ENCODE measurements at places on chromosomes 5 and 9.

DNA sequence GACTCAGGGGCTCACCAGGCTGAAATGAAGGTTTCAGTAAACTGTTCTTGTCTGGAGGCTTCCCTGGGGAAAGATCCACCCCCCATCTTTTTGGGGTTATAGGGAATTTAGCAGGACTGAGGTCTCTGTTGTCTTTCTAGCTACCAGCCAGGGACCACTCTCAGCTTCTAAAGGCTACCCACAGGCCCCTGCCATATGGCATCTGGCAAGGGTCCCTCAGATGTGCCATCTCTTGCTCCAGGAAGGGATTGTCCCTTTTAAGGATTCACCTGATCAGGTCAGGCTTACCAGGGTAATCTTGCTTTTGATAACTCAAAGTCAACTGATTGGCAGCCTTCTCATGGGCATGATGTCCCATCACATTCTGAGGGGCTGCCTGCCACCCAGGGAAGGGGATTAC is 65.0 kb downstream of the NSUN2 start:
- no peak for DNase-seq

DNA sequence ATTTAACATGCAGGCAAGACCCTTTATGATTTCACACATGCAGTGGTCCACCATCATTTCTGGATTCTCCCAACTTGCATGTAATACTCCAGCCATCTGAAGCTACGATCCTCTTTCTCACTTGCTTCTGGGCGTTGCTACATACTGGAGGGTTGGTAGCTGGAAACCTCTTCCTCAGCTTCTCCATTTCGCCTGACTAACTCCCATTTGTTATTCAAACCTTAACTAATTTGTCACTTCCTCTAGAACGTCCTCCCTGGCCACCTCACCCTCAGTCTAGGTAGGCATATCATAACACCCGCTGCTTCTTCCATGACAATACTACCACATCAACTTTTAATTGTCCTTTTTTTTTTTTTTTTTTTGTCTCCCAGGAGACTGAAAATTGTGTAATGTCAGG is 72.6 kb upstream of the EQTN start:
- no peak for DNase-seq

GRCh38 chr9:79570448-79571308 is 1.1 kb upstream of the TLE4 start:
- DNase-seq, result no peak

DNA sequence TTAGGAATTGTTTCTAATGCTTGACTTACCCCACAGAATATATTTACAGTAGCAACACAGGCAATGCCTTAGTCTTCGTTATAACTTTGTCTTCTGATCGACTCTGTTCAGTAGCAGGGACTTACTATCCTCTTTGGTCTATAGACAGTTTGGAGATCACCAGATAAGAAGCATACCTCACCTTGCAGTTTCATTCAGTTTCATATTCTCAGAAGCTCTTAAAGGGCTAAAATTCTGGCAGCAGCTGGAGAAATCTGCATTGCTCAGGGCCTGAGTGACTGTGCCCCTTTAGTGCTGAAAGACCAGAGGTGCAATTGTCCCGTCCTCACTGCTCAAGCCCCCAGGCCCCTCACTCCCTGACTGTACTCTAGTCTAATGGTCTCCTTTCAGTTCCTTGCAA is 26.0 kb downstream of the ZBTB43 start:
- DNase-seq, result no peak

DNA sequence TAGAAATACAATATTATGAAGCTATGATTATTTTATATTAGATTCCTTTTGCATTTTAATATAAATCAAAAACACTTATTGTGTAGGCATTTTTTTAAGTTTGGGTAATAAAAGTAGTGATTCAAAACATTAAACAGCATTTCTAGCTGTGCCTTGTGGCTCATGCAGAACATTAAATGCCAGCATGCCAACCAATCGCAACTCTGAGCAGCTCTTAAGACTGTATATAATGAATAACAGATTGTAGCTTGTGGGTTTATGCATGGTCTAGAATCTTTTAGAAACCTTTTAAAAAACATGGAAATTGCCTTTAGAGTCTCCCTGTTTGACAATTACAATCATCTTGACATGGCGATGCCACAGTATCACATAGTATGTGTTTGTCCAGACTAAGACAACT is 903.8 kb downstream of the EFNA5 start:
- no peak for DNase-seq

- no peak for DNase-seq
Observed at GRCh38 chr5:15431923-15432322, 68.1 kb upstream of the FBXL7 start.

GRCh38 chr5:80220245-80220897 is 35.5 kb downstream of the SERINC5 start:
- DNase-seq, result no peak

- no peak for DNase-seq
Observed at GRCh38 chr9:101737165-101737704, 1.2 kb downstream of the GRIN3A start.

DNA sequence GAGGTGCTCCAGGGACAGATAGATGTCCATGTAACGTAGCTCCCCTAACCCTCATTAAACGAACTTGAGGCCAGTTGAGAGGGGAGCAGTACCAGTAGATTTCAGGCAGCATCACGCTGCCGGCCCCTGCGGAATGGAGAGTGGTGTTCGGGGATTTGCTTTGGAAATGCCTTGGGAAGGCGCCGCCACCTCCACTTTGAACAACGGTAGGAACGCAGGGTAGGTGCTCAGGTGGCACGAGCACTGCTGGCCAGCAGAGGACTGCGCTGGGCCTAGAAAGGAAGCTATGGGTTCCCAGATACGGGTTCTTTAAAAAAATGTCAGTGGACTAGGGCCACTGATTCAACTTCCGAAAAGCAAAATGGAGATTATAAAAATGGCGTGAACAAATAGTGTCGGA is 271.8 kb downstream of the FANCC start:
- DNase-seq, result no peak

GRCh38 chr9:1285526-1285925 is 235.4 kb downstream of the DMRT2 start:
- DNase-seq, result no peak

- DNase-seq, result no peak
Observed at GRCh38 chr9:90909747-90910283, 108.2 kb downstream of the SYK start.

DNA sequence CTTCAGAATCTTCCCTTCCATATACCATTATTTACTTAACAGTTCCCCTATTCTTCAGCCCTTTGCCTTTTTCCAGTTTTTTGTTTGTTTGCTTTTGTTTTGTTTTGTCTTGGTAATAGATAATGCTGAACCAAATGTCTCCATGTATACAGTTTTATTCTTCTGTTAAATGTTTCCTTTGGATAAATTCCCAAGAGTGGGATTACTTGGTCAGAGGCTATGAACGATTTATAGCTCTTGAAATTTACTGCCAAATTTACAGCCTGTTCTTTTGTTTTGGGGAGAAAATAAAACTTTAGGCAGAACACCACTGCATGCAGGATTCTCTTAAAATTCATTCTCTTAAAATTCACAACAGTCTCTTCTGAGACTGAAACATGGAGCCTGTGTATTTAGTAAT is 38.6 kb downstream of the NR4A3 start:
- no peak for DNase-seq

DNA sequence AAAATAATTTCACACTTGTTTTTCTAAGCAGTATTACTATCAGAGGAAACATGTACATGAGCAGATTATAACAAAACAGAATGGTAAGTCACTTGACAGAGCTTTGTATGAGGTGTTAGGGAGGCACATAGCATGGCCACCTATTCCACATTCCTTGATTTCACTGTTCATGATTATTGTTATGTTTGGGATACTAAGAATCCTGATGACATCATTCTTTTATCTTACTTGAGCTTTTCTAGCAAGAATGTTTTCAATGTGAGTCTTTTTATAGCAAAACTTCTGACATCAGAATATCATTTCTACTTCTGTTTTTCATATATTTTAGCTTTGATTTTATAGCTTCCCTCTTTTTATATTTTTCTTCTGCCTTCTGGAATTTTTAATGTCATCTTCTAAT is 208.2 kb downstream of the DMRTA1 start:
- DNase-seq, result no peak

DNA sequence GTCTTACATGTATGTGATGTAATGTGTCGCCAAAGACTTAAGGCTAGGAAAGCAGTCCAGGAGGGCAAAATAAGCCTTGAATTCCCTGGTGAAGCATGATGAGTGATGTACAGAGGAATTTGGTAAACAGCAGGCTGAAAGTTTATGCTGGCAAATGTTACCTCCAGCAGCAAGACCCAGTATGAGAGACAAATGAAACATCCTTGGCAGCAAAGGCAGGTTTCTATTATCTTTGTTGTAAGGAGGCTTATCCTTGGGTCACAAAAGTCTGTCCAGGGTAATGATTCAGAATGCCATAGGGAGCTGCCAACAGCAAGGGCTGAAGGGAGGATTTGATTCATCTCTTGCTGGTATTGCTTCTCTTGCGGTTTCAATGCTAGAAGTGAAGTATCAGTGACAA is 75.9 kb upstream of the HTR4 start:
- no peak for DNase-seq

DNA sequence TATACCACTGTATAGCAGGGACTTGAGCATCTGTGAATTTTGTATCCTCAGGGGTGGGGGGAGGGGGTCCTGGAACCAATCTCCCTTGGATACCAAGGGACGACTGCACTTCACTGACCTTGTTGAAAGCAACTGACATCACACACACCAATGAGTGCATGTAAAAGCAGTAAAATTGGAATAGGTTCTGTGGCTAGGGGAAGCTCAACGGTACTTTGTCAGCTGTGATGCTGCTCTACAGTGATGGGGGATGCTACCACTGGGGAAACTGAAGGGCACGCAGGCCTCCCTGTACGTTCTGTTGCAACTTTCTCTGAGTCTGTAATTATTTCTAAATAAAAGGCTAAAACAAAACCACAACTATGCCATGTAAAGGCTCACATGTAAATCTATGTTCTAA is 47.0 kb upstream of the RETREG1 start:
- DNase-seq, result no peak

DNA sequence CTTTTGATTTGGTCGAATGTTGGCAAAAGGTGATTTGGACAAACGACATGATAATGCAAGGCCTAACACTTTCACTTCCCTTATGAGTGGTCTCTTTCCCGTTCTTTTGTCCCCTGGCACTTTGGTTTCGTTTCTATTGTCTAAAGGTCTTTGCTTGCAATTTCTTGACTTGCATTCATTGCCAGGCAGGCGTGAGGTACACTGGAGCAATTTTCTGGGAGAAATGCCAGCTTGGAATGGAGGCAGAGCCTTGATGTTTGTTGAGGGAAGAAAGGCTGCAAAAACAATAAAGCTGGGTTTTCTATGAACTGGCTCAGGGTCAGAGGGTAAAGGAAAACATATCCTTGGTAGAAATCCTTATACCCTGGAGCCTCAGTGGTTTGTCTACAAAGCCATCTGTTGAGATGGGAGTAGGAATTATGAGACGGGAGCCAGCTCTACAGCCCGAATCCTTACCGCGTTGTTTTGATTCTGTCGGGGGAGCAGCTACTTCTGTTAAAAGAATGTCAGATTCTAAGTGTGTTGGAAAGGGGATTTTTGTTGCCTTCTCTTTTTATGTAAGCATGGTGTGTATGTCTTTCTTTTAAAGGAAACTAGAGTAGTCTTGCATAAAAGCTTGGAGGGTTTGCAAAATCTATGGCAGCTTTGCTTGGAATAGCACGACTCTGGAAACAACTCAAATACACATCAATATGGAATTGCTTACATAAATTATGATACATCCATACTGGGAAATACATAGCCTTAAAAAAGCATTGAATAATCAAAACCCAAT is 158.9 kb downstream of the RMI1 start:
- no peak for DNase-seq

GRCh38 chr5:20434786-20435185 is 446.8 kb upstream of the CDH18 start:
- no peak for DNase-seq

GRCh38 chr5:175343308-175343707 is 100.7 kb downstream of the DRD1 start:
- no peak for DNase-seq

DNA sequence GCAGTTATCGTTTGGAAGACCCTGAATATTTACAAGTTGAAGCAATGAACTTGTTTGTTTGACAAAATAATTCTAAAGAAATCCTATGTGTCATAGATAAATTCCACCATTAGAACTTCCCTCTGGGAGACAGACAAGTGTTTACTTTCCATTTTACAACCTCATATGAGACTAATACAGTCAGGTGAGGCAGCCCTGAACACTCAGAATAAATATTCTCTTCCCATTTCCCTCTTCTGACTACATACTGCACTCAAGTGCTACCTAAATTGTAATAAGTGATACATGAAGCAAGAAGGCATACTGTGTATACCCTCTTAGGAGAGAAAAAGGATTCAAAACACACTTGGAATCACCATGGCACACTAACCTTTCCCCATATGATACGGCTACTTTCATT is 6.8 kb downstream of the RASEF start:
- no peak for DNase-seq

DNA sequence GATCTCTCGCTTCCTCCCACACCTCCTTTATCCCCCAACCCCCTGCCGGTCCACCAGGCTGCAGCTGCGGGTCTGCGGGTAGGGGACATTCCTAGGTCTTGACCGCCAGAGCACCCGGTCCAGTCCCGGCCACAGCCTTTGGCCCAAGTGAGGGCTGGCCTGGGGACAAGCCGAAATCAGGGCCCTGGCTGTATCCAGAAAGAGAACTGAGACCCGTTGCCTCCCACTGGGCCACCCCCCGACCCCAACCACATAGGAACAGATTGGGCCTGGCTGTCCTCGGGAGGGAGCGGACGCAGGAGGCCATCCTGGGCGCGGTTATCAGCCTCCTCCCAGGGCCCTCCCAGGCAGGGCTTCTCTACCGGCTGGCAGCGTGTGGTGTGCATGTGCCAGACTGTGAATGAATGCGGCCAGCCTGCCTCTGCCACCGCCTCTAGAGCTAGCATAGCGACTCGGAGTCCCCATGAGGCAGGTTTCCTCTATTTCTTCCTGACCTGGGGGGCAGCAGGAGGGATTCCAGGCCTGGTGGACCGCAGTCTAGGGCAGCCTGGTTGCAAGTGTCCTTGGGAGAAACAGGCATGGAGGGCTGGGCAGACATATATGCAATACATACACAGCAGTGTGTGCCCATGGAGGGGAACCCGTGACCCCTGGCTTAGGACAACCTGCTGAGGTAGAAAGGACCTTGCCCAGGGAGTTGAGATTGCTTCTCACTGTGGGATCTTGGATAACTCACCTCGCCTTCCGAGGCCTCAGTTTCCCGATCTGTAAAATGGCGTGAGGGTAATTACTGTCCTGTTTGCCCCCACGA is 1.2 kb downstream of the N4BP3 start:
- DNase-seq, result peak; percentile 37

DNA sequence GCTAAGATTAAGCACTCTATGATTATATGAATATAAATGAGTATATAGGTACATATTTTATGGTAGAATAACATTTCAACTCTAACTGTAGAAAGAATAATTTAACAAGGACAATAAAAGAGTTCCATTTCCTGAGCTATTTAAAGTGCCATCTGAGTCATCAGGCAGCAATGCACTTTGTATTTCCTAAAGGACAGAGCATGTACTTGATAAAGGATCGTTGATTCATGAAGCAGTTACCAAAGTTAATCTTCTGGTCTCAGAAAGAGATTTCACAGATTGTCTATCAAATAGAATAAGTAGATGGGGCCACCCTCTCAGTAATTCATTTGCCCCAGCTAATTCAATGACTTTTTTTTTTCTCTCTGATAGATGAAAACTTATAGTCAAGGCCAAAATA is 747.8 kb downstream of the CDH18 start:
- no peak for DNase-seq
